ENCODE measurements at places on chromosomes 11 and 22. TPM values are rescaled to one million over a fixed set of nuclear protein-coding genes. Genes with fewer than 3 reads are reported as not detected.

The DDTL gene
- total RNA-seq, result not detected

GRCh38 chr11:73218106-73218829 is at the start of gene P2RY2:
Gene P2RY2 (plus strand): TSS chr11:73218281. CDS start chr11:73234160, 15,879 bp downstream.
- no peak within 1 kb of the TSS for H3K27ac ChIP-seq
- no peaks in the 10 kb centered on the region for H3K36me3 ChIP-seq
- peaks cover 26% of the 10 kb centered on the region for H3K4me1 ChIP-seq
- no peak within 1 kb of the TSS for H3K4me3 ChIP-seq
- no peaks in the 10 kb centered on the region for H3K27me3 ChIP-seq

- no peak overlapping the region for H3K4me3 ChIP-seq
- H3K36me3 ChIP-seq, result no peaks in the 10 kb centered on the region
- no peaks in the 10 kb centered on the region for H3K27me3 ChIP-seq
- peak overlapping the region; percentile 73 for H3K27ac ChIP-seq
- H3K4me1 ChIP-seq, result peaks cover 40% of the 10 kb centered on the region
- DNase-seq, result no peak
Measured at GRCh38 chr11:112526699-112527416, 266.2 kb upstream of the PLET1 start.

DNA sequence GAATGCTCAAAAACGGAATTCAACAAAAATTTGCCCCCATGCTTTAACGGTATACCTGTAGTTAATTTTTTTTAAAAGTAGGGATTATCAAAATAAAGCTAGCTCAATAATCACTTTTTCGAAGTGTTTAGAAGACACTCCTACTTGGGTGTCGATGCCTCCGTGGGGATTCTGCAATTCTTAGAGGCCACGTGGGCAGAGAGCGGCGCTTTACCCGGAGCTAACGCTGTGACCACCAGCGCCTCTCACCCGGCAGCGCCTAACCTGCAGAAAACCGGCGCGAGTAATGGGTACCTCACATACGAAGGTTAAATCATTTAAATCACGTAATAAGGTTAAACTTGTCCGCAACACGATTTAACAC is 583 bp downstream of the TAF1D start:
- H3K27ac ChIP-seq, result peak overlapping the region; percentile 98
- peaks cover 19% of the 10 kb centered on the region for H3K4me1 ChIP-seq
- DNase-seq, result peak; percentile 80
- H3K4me3 ChIP-seq, result peak overlapping the region; percentile 99
- H3K36me3 ChIP-seq, result peaks cover 40% of the 10 kb centered on the region
- no peaks in the 10 kb centered on the region for H3K27me3 ChIP-seq

The APOL5 gene
- not detected for total RNA-seq

DNA sequence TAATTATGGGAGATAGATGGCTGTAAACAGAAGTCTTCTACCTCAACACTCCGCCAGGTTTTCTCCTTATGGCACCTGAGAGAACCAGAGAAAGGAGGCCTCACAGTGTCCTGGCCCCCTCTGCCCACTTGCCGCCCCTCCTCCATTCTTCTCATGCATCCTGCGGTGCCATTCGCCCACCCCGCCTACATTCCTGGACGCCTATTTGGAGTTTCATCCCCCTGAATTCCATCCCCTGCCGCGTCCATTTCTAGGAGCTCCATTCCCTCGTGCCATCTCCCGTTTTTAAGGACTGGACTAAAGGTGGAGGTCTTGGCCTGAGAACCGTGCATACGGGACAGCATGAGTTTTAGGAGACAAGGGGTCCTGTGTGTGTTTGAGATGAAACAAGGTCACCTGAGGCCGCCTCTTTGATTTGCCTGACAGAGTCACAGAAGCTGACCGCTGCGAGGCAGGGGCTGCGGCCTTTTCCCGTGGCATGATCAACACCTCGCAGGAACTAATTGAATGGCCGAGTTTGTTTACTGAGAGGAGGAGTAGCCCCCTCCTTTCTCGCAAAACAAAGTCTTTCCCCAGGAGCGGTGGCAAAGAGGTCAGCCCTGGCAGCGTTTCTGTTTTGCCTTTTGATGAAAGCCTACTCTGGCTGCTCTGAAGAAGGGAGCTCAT is 246.2 kb downstream of the ST3GAL4 start:
- no peak for DNase-seq
- no peaks in the 10 kb centered on the region for H3K4me1 ChIP-seq
- H3K36me3 ChIP-seq, result no peaks in the 10 kb centered on the region
- H3K4me3 ChIP-seq, result no peak overlapping the region
- H3K27me3 ChIP-seq, result no peaks in the 10 kb centered on the region
- no peak overlapping the region for H3K27ac ChIP-seq

The KCNA4 gene
- total RNA-seq, result not detected

DNA sequence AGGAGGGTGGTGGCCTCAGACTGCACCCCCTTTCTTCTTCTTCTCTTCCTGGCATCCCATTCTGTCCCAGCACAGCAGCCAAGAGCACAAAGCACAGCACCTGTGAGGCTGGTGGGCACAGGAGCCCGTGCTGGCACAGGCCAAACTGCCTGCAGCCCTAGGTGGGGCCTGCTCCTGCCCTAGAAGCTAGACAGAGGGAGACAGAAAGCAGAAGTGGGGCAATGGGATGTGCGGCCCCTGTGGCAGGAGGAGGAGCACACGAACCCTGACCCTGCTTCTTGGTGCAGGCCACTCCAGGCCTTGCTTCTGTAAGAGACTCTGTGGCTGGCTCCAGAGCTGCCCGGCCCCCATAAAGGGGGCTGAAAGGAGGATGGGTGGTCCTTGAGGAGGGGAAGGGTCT is 3.9 kb upstream of the PTS start:
- H3K4me1 ChIP-seq, result peaks cover 13% of the 10 kb centered on the region
- no peaks in the 10 kb centered on the region for H3K36me3 ChIP-seq
- DNase-seq, result no peak
- H3K27me3 ChIP-seq, result no peaks in the 10 kb centered on the region

- no peaks in the 10 kb centered on the region for H3K36me3 ChIP-seq
- no peak for DNase-seq
- no peaks in the 10 kb centered on the region for H3K4me1 ChIP-seq
Measured at GRCh38 chr22:36590441-36591056, 61.6 kb upstream of the EIF3D start.

The SSRP1 gene
- total RNA-seq, result 50.0 TPM

DNA sequence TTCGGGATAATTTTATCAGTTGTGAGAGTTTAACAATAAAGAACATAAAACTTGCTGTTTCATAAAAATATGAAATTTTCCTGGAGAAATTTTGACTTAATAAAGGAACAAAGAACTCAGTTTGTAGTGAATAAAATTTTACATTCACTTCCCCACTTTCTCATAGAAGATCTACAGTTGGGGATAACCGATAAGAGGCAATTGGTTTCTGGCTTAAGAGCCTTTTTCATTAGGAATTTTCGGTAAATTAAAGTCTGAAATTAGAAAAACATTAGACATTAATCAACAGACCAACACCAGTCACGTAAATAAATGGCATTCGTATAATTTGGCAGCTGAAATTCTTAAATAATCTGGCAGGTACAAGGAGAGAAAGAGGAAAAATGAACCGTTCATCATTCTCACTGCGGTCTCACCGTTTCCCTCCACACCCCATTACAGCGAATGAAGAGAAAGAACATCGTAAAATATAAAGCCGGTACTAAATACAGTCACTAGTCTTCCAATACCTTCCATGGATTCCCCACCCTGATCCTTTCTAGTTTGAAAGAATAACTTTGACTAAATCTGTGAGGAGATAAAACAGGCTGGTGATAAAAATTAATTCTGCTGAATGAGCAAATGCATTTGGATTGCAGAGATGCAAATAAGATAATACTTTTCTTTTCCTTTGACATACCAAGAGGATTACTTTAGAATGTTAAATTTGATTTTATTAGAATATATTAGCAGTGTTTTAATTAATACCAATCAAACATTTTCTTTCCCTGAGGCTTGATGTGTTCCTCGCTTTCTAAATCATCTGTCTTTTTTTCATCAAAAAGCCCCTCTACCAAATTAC is 19.5 kb downstream of the BLID start:
- H3K4me3 ChIP-seq, result no peak overlapping the region
- no peak overlapping the region for H3K27ac ChIP-seq
- H3K36me3 ChIP-seq, result no peaks in the 10 kb centered on the region
- peaks cover 5% of the 10 kb centered on the region for H3K4me1 ChIP-seq
- DNase-seq, result no peak

DNA sequence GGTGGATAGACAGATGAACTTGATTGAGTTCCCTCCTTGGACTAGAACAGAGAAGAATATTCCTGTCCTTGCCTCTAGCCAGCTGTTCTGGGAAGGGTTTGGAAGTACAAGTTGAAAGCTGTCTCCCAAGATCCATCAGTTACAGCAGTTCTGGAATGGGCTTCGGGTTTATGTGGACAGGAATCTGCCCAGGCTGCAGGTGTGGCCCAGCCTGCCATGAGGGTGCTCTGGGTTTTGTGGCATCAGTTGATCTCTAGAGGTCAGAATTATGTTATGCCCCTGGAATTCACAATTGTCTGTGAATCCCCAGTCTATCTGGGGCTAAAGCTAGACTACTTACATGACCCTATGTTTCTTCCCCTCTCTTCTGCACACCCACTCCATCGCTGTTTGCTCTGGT is 4.9 kb upstream of the MICAL2 start:
- H3K27ac ChIP-seq, result no peak overlapping the region
- no peak for DNase-seq
- no peak overlapping the region for H3K4me3 ChIP-seq
- H3K27me3 ChIP-seq, result no peaks in the 10 kb centered on the region
- no peaks in the 10 kb centered on the region for H3K36me3 ChIP-seq

DNA sequence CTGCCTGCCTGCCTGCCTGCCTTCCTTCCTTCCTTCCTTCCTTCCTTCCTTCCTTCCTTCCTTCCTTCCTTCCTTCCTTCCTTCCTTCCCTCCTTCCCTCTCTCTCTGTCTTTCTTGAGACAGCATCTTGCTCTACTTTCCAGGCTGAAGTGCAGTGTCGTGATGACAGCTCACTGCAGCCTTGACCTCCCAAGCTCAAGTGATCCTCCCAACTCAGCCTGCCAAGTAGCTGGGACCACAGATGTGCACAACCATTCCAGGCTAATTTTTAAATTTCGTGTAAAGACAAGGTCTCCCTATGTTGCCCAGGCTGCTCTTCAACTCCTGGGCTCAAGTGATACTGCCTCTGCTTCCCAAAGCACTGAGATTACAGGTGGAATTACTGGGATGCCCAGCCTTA is 328.2 kb upstream of the SORL1-AS1 start:
- H3K4me1 ChIP-seq, result no peaks in the 10 kb centered on the region
- no peak overlapping the region for H3K4me3 ChIP-seq
- H3K27me3 ChIP-seq, result no peaks in the 10 kb centered on the region
- H3K27ac ChIP-seq, result no peak overlapping the region
- no peaks in the 10 kb centered on the region for H3K36me3 ChIP-seq
- DNase-seq, result no peak

DNA sequence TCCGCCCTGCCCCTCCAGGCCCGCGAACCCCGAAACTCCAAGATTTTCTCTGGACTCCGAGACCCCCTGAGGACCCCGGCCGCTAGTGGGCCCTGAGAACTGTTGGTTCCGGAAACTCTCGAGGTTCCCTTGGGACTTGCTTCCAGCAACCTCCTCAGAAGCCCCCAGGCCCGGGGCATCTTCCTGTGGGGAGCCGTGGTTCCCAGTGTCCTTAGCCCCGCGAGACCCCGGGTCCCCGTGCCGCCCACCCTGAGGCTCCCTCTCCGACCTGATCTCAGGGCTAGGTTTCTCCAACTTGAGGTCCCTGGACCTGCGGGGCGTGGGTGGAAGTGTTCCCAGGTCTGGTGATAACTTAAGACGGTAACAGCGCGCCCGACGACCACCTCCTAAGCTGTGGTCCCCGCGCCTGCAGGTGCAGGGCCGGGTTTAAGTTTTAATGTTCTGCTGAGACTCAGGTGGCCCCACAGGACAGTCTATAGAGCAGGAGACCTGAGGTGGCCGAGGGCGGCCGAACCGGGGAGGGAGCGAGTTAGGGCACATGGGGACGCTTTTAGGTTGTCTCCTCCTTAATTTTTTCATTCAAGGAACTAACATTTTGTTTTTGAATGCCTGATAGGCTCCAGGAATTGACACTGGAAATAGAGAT is 720 bp downstream of the FAM118A start:
- H3K4me3 ChIP-seq, result peak overlapping the region; percentile 64
- DNase-seq, result peak; percentile 37
- peak overlapping the region; percentile 47 for H3K27ac ChIP-seq
- no peaks in the 10 kb centered on the region for H3K36me3 ChIP-seq
- peaks cover 28% of the 10 kb centered on the region for H3K4me1 ChIP-seq
- no peaks in the 10 kb centered on the region for H3K27me3 ChIP-seq

- no peak overlapping the region for H3K27ac ChIP-seq
- H3K4me1 ChIP-seq, result peaks cover 9% of the 10 kb centered on the region
- no peak for DNase-seq
- no peaks in the 10 kb centered on the region for H3K27me3 ChIP-seq
Measured at GRCh38 chr22:44157916-44158618, 22.7 kb upstream of the PARVG start.

GRCh38 chr22:22817468-22818201 is 70.0 kb upstream of the IGLL5 start:
- peak overlapping the region; percentile 65 for H3K27ac ChIP-seq
- DNase-seq, result no peak
- no peak overlapping the region for H3K4me3 ChIP-seq
- H3K36me3 ChIP-seq, result no peaks in the 10 kb centered on the region
- no peaks in the 10 kb centered on the region for H3K27me3 ChIP-seq

The MS4A3 gene
- 1.4 TPM for total RNA-seq

The LRP5 gene
- 0.89 TPM for total RNA-seq

- H3K4me3 ChIP-seq, result no peak overlapping the region
- peaks cover 30% of the 10 kb centered on the region for H3K4me1 ChIP-seq
- H3K27ac ChIP-seq, result no peak overlapping the region
- DNase-seq, result no peak
Measured at GRCh38 chr11:62399878-62400266, 19.0 kb upstream of the SCGB1A1 start.

DNA sequence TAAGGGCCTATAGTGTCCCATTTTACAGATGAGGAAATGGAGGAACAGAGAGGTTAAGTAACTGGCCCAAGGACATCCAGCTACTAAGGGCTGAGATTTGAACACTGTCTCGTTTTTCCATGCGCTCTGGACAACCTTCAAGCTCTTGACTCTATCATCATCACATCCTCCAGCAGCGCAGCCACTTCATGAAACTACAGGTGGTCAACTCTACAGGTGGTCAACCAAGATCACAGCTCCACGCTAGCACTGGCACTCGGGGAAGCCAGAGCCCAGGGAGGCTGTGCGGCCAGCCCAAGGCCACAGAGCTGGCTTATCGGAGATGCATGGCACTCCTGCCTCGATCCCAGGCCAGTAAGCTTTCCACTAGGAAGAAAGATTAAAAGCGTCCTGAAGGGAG is 40.0 kb downstream of the PHF21B start:
- DNase-seq, result no peak
- H3K4me1 ChIP-seq, result no peaks in the 10 kb centered on the region
- no peak overlapping the region for H3K4me3 ChIP-seq
- H3K36me3 ChIP-seq, result no peaks in the 10 kb centered on the region
- H3K27me3 ChIP-seq, result no peaks in the 10 kb centered on the region
- H3K27ac ChIP-seq, result no peak overlapping the region

GRCh38 chr11:104764710-104765045 is 133.6 kb downstream of the CASP12 start:
- no peaks in the 10 kb centered on the region for H3K36me3 ChIP-seq
- no peaks in the 10 kb centered on the region for H3K27me3 ChIP-seq
- no peak overlapping the region for H3K27ac ChIP-seq
- H3K4me3 ChIP-seq, result no peak overlapping the region
- peak; percentile 5 for DNase-seq
- no peaks in the 10 kb centered on the region for H3K4me1 ChIP-seq

Data from natural killer cell (primary cell).